ENCODE measurements at places on chromosomes 4 and X. TPM values are rescaled to one million over a fixed set of nuclear protein-coding genes. Genes with fewer than 3 reads are reported as not detected.

Gene MAGEB17
- total RNA-seq = not detected

DNA sequence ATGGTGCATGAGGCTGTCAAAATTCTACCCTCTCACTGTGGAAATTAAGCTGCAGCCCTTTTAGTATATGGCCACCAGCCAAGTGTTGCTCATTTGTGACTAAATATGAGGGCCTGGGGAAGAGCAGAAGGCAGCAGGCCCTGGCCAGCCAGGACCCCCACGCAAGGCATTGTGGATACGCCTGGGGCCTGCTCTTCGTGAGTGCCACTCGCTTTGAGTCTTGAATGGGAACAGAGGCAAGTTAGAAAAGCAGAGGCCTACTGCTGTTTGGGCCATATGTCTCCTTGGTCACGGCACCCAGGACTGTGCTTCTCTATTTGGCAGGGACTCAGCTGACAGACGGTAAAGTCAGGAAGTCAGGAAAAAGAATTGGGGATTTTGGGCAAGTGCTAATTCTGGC, 10.9 kb downstream of the RTL5 start:
- no peaks in the 10 kb centered on the region for H3K27me3 ChIP-seq
- H3K4me1 ChIP-seq = no peaks in the 10 kb centered on the region
- peak overlapping the region; percentile 83 for H3K27ac ChIP-seq
- DNase-seq = no peak

Gene EPGN
- not detected for total RNA-seq

GRCh38 chr4:21885241-21885640, 63.3 kb downstream of the KCNIP4 start:
- no peaks in the 10 kb centered on the region for H3K27me3 ChIP-seq
- H3K36me3 ChIP-seq = no peaks in the 10 kb centered on the region
- no peak for DNase-seq
- no peak overlapping the region for H3K27ac ChIP-seq

GRCh38 chrX:97628807-97629596, 745.3 kb downstream of the RPA4 start:
- H3K4me1 ChIP-seq = no peaks in the 10 kb centered on the region
- H3K4me3 ChIP-seq = no peak overlapping the region
- H3K27me3 ChIP-seq = no peaks in the 10 kb centered on the region
- H3K27ac ChIP-seq = no peak overlapping the region
